ENCODE measurements at places on chromosomes 4 and X. TPM values are rescaled to one million over a fixed set of nuclear protein-coding genes. Genes with fewer than 3 reads are reported as not detected.

The FAM47E gene
- total RNA-seq, result 0.15 TPM

The NOX1 gene
- total RNA-seq, result not detected

The TEC gene
- 0.59 TPM for total RNA-seq

The UBE2D3 gene
- total RNA-seq, result 370 TPM

The TMEM131L gene
- total RNA-seq, result 5.6 TPM

The CENPC gene
- 10.4 TPM for total RNA-seq

The SRPX gene
- 110 TPM for total RNA-seq

The ARMCX1 gene
- 27.5 TPM for total RNA-seq

The UGT8 gene
- total RNA-seq, result 0.17 TPM

The ARSD gene
- 8.9 TPM for total RNA-seq

The FGF5 gene
- total RNA-seq, result 7.4 TPM

The SORCS2 gene
- under 0.01 TPM for total RNA-seq

The CT45A5 gene
- total RNA-seq, result not detected

The GNRHR gene
- total RNA-seq, result not detected

The DOCK11 gene
- total RNA-seq, result 13.1 TPM
